ENCODE measurements at places on chromosomes 7 and 10. TPM values are rescaled to one million over a fixed set of nuclear protein-coding genes. Genes with fewer than 3 reads are reported as not detected.

GRCh38 chr10:6011558-6011957 is 34.2 kb upstream of the IL15RA start:
- H3K27ac ChIP-seq: no peak overlapping the region
- no peak for DNase-seq
- H3K36me3 ChIP-seq: no peaks in the 10 kb centered on the region
- peaks cover 3% of the 10 kb centered on the region for H3K4me1 ChIP-seq
- H3K27me3 ChIP-seq: no peaks in the 10 kb centered on the region
- H3K4me3 ChIP-seq: no peak overlapping the region

GRCh38 chr7:157012113-157012547 is 1.7 kb upstream of the MNX1 start:
- peaks cover 1% of the 10 kb centered on the region for H3K4me1 ChIP-seq
- H3K4me3 ChIP-seq: no peak overlapping the region
- H3K27me3 ChIP-seq: peaks cover 5% of the 10 kb centered on the region

- H3K36me3 ChIP-seq: no peaks in the 10 kb centered on the region
- no peak for DNase-seq
- H3K27me3 ChIP-seq: no peaks in the 10 kb centered on the region
- H3K4me3 ChIP-seq: no peak overlapping the region
Measured at GRCh38 chr7:102836977-102837376, 75.8 kb upstream of the LRRC17 start.

DNA sequence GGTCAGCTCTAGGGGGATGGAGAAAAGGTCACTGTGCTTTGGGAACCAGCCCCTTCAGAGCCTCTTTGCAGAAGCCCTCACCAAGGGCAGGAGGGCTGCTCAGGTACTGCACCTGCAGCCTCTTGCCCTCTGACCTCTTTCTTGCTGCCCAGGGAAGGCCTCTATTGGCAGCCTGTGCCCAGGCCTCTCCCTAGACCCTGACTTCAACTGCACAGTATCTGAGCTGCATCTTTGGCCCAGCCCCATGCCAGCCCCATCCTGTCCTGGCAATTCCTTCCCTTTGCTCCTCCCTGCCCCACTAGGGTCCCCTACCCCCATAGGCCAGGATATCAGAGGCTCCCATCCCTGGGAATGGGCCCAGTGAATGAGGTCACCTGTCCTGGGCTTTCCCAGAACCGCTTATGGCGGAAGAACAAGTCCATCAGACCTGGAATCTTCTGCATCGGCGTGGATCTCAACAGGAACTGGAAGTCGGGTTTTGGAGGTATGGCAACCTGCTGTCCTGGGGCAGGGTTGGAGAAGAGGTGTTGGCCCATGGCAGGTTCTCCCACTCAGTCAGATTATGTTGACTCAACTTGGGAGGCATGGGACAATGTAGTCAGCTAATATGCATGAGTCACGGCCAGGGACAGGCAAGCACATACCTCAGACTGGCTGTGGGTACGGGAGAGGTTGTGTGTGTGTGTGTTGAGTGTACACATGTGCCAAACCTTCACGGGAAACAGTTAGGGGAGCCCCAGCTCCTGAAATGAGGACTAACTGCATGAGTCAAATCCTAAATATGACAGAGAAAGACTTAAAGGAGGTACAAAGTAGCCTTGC is 17.1 kb upstream of the CPA1 start:
- H3K36me3 ChIP-seq: no peaks in the 10 kb centered on the region
- peaks cover 5% of the 10 kb centered on the region for H3K4me1 ChIP-seq
- no peak overlapping the region for H3K27ac ChIP-seq
- no peak for DNase-seq

DNA sequence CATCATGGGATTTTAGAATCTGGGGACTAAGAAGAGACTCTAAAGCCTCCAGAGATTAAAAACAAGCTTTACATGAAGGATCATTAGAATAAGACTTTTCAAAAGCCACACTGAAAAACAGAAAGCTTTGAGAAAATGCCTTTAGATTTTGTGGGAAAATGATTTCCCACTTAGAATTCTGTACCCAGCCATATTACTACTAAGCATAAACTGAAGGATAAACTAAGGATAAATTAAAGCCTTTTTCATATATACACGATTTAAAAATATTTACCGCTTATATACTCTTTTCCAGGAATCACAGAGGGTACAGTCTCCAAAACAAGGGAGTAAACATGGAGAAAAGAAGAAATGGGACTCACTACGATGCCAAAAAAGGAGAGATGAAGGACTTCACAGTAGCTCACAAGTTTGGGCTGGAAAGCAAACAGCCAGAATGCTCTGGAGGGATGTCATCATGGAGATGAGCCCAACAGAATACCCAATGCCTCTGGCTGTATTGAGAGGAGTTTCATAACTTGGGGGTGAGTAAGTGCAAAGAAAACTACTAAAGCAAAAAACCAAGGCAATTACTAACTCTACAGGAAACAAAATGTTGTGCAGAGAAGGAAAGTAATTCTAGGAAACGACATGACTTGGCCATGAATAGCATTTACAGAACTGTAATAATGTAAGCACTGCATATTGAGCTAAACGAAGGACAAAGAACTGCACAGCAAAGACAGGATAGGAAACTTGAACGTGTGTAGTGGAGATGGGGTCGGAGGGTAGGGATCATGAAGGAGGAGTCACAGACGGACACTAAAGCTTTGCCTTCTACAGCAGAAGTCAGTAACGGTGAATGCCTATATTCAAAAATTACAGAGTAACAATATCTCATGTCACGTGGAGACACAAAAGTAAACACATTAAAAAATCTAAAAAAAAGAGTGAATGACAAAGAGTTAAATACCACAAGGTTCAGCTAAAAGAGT is 61.4 kb upstream of the ASAH2 start:
- H3K4me1 ChIP-seq: peaks cover 11% of the 10 kb centered on the region
- DNase-seq: no peak
- H3K27me3 ChIP-seq: no peaks in the 10 kb centered on the region
- no peak overlapping the region for H3K27ac ChIP-seq
- no peak overlapping the region for H3K4me3 ChIP-seq

DNA sequence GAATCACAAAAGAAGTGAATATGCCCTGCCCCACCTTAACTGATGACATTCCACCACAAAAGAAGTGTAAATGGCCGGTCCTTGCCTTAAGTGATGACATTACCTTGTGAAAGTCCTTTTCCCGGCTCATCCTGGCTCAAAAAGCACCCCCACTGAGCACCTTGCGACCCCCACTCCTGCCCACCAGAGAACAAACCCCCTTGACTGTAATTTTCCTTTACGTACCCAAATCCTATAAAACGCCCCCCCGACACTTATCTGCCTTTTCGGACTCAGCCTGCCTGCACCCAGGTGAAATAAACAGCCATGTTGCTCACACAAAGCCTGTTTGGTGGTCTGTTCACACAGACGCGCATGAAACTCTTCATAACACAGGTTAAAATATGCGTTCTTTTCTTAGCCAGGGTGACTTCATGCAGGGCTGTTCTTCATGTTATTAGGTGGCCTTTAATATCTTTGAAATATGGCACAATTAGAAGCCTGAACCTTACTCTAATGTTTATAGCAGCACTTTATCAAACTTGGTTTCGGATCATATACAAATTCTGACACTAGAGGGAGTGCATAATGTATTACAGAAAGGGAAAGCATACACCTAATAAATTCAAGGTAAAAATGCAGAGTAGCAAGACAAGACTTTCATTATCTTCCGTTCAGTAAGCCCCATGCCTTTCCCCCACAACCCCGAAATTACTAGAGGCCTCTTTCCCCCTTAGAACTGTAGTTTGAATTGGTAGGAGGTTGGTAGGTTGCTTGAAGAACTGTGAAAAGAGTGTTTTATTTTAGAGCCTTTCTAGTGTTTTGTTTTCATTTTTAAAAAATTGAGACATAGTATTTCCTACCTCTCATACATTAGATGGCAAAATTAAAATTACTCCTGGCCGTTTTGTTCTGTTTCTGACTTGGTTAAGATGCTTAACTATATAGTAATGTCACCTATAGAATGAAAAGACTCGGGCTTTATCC is 117.9 kb downstream of the NPY start:
- no peaks in the 10 kb centered on the region for H3K36me3 ChIP-seq
- H3K27me3 ChIP-seq: no peaks in the 10 kb centered on the region
- no peaks in the 10 kb centered on the region for H3K4me1 ChIP-seq
- DNase-seq: no peak
- no peak overlapping the region for H3K4me3 ChIP-seq

GRCh38 chr10:33802566-33802965 is 468.1 kb upstream of the NRP1 start:
- no peak overlapping the region for H3K27ac ChIP-seq
- no peaks in the 10 kb centered on the region for H3K36me3 ChIP-seq
- no peaks in the 10 kb centered on the region for H3K27me3 ChIP-seq
- H3K4me1 ChIP-seq: peaks cover 20% of the 10 kb centered on the region

- H3K4me3 ChIP-seq: no peak overlapping the region
- H3K27ac ChIP-seq: no peak overlapping the region
- H3K36me3 ChIP-seq: no peaks in the 10 kb centered on the region
Measured at GRCh38 chr10:20185116-20185515, 368.9 kb downstream of the PLXDC2 start.

DNA sequence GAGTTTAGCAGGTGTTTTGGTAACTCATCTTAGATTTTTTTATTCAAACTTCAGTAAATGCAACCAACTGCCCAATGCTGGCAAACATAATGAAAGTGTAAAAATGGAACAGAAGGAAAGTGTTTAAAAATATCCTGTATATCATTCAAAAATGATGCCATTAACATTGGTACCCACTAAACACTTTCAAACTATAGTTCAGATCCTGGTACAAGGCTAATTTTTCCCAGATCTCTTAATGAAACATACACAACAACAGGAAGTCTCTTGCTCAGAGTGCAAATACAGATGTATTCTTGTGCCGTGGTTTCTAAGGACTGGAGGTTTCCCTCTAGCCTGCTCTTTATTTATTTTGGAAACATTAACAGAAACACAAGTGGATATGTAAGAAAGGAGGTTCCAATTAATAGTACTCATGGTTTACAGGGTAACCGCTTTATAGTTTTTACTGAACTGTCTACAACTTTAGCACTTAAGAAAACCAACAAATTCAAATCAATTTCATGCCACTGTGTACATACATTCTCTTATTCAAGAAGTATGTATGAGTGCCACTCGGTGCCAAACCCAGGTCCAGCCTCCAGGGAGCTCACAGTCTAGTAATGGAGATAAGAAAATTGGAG is 176.0 kb upstream of the AKR1E2 start:
- no peaks in the 10 kb centered on the region for H3K36me3 ChIP-seq
- no peak overlapping the region for H3K27ac ChIP-seq
- no peaks in the 10 kb centered on the region for H3K27me3 ChIP-seq
- DNase-seq: no peak
- no peak overlapping the region for H3K4me3 ChIP-seq
- peaks cover 2% of the 10 kb centered on the region for H3K4me1 ChIP-seq

Gene SEM1
- 50.0 TPM for total RNA-seq

Gene DYDC2
- total RNA-seq: 6.7 TPM

Data from ovary (tissue), 10 donors.